DMS79 (cell line): ENCODE measurements at places on chromosomes 5 and 9.

- no peak for DNase-seq
Measured at GRCh38 chr9:72977670-72978069, 24.8 kb upstream of the ALDH1A1 start.

DNA sequence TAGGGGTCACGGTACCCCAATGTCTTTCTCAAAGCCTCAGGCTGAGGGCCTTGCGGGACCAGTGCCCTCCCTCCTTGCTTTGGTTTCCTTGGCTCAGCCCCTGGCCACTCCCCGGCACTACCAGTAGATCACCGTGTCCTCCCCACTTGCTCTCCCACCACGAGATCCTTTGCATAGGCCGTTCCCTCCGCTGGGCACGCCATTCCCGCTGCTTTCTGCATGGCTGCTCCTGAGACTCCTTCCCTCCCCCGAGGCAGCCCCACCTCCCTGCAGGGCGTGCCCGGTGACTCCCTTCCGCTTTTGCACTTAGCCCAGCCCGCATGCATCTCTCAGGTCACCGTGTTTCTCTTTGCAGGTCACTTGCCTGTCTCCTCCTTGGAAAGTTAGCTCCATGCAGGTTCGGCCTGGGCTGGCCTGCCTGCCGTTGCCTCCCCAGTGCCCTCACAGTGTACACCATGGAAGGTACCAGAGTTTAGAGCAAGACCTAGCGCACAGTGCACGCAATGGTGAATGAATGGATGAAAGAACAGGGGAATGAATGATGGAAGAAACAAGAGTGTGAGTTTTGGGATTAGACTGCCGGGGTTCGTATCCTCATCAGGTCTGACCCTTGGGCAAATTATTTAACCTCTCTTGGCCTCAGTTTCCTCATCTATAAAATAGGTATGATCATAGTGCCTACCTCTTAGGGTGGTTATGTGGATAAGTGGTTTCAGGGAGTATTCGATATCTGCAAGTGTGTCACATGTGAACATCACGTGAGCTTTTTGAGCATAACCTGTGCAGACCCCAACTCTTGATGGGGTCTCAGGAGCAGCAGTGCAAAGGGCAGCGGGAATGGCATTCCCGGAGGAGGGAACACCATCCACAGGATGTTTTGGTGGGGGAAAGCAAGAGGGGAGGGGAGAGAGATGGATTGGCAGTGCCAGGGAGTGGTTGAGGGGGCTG lies 214.3 kb downstream of the C9orf50 start:
- DNase-seq = no peak

- no peak for DNase-seq
Measured at GRCh38 chr9:96031916-96032534, 156.5 kb downstream of the ERCC6L2 start.

DNA sequence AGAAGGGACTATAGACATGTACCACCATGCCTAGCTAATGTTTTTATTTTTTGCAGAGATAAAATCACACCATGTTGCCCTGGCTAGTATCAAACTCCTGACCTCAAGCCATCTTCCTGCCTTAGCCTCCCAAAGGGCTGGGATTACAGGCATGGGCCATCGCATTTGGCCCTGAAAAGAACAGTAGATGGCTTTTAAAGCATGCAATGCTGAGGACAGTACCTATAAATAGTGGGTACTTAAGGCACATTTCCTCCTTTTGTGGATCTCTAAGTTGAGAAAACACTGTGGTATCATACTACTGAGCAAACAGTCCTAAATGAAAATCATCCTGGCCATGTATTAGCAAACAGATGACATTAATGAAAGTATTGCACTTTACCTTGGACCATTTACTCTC lies 119.4 kb downstream of the TTC39B start:
- peak; percentile 24 for DNase-seq

GRCh38 chr9:95336281-95336680 lies 18.8 kb upstream of the FANCC start:
- no peak for DNase-seq
